ENCODE measurements at places on chromosomes 7 and 10.
A peak's percentile ranks its signal among the peaks of the same experiment; 100 is the strongest.

DNA sequence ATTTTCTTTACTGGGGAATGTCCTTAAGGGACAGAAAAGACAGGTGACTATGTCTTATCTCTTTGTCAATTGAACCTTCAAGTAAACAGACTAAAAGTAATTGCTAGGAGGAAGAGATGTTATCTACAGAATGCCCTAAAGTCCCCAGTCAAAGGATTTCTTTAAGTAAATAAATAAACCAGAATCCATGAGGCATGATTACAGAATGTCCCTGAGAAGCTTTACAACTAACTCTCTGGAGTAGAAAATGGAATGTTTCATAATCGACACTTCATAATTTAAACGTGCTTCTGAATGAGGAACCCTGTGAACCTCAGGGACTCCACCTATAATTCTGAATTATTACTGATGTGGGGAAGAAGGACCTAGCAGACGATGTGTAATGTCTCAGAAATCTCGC, 187.9 kb upstream of the IMMP2L start:
- DNase-seq, result no peak

GRCh38 chr7:27964820-27965219, 215.8 kb downstream of the JAZF1 start:
- no peak for DNase-seq

DNA sequence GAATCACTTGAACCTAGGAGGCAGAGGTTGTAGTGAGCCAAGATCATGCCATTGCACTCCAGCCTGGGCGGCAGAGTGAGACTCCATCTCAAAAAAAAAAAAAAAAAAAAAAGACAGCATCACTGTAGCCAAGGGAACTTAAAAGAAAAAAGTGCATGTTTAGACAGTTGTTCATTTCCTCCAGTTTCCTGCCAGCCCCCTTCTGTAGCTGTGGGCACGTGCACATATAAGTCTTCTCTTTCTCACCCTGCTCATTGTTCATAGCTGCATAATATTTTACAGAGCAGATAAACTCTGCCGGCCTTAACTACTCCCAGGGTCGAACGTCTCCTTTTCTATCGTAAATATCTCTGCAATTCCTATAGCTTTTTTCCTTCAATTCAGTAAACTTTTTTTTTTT, 132.6 kb downstream of the LHPP start:
- DNase-seq, result no peak

GRCh38 chr7:27155816-27156507, 513 bp downstream of the HOXA7 start:
- DNase-seq, result no peak

DNA sequence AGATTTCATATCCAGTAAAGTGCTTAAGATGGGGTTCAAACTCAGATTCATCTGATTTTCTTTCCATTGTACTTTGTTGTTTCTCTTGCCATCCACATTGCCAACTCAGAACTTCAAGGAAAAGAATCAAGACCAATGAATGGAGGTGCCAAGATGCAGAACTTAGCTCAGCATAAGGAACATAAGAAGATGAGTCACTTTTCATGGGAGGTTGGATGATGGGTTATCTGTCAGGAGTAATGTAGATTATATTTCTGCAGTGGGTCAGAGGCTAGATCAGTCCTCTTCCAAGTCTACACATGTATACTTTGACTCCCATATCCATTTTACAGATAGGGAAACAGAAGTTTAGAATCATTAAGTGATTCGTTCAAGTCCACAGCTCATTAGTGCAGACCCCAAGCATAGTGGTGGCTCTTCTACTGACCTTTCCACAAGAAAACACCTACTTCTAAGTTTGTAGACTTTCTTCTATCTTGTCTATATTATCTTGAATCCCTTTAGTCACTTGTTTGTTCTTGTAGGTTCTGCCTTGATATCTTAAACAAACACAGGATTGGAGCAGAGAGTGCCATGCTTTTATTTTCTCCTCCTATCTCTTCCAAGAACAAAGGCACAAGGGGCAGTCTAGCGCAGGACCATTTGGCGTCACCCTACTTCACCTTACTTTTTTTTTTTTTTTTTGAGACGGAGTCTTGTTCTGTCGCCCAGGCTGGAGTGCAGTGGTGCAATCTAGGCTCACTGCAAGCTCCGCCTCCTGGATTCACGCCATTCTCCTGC, 14.0 kb upstream of the ADD3 start:
- DNase-seq, result no peak

- DNase-seq, result peak; percentile 69
Observed at GRCh38 chr10:110395350-110396283, 90.9 kb upstream of the SMNDC1 start.

DNA sequence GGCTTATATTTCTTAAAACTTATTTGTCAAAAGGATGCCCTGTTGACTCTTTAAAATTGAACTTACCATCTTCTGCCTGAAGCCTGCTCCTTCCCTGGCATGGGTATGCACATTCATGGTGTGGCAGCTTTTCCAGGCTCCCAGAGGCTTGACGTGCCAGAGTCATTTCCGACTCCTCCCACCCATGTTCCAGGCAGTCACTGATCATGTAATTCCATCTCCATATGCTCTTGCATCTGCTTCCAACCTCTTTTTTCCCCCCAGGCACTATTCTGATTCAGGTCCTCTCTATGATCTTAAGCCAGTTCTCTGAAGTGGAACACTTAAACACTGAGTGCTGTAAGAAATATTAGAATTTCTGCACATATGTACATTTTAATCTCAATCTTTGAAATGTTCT, 82.2 kb downstream of the CFAP58 start:
- no peak for DNase-seq

- DNase-seq, result no peak
Observed at GRCh38 chr10:5068274-5068984, 25.8 kb upstream of the AKR1C3 start.

GRCh38 chr10:57952741-57953140, 315.0 kb downstream of the IPMK start:
- DNase-seq, result no peak

DNA sequence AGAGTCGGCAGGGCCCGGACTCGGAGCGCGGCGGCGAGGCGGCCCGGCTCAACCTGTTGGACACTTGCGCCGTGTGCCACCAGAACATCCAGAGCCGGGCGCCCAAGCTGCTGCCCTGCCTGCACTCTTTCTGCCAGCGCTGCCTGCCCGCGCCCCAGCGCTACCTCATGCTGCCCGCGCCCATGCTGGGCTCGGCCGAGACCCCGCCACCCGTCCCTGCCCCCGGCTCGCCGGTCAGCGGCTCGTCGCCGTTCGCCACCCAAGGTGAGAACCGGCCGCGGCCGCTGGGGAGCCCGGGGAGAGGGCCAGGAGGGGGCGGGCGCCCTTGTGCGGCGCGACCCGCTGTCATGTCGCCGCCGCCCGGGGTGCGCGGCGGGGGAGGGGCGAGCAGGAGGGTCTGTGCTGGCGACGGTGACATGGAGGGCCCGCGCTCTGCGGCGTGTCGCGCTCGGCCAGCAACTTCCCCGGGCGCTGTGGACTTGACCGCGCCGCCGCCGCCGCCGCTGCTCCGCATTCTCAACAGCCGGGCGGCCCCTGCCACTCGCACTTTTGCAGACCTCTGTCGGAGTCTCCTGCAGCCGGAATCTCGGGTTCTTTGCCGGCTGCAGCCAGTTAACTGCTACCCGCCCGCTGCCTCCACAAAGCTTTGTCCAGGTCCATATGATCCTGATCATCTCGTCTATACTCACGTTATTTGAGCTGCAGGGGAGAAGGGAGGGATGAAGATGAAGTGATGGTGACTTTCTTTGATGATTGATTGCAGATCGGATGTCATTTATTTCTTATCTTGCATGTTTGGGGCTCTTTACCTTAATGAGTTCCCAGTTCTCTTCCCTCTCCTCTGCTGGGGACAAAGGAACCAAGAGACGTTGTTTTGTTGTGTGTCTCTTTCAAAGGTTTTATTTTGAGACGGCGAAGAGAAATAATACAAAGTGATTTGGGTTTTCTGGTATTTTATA, 869 bp downstream of the TRIM24 start:
- DNase-seq, result peak; percentile 12

DNA sequence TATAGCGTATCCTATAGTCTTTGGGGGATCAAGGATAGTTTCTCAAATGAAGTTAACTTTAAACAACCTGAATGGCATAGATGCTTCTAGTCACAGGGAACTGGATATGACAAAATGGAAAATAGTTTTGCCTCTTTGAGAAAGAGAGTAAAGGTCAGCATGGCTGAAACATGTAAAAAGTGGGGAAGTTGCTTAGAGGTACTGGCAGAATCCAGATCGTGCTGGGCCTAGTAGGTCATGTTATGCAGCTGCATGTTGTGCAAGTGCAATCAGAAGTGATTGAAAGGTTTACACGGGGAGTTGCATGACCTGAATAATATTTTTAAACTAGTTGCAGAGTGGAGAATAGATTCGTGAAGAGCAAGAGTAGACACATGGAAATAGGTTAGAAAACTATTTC, 201.1 kb upstream of the HDAC9 start:
- no peak for DNase-seq

DNA sequence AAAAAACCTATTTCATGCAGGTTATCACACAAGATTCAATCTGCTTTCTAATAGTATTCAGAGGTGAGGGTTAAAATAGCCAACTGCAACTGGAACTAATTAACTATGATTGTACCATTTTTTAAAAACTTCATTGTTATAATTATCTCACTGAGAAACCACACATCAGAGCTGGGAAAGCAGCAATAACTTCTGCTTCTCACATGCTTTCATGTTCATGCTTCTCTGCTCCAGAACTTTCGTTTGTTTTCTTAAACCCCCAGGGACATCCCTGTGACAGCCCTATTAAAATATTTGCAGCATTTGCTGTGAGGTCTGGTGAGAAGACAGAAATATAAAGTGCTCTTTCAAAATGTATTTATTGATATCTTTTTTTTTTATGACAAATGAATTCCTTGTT, 389.0 kb upstream of the SORCS1 start:
- no peak for DNase-seq

GRCh38 chr10:127852456-127852855, 40.3 kb downstream of the CLRN3 start:
- DNase-seq, result no peak

DNA sequence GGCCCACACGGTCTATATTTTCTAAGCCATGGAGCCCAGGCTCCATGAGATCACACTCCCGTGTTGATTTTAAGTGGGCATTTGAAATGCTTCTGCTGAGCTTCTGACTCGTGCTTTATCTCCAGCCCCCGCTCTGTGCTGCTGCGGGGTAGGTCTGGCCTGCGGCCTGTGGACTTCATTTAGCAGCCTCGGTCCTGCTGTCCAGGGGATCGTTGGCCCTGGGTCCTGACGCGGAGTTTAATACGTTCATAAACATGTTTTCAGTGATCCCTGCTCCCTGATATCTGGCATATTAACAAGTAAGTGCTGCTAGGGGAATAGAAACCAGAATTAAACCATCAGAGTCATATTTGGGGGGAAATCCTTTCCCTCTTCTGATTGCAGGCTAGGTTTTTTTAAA, 540.3 kb upstream of the MGMT start:
- DNase-seq, result no peak

- no peak for DNase-seq
Observed at GRCh38 chr7:135550196-135550595, 7.5 kb upstream of the NUP205 start.

DNA sequence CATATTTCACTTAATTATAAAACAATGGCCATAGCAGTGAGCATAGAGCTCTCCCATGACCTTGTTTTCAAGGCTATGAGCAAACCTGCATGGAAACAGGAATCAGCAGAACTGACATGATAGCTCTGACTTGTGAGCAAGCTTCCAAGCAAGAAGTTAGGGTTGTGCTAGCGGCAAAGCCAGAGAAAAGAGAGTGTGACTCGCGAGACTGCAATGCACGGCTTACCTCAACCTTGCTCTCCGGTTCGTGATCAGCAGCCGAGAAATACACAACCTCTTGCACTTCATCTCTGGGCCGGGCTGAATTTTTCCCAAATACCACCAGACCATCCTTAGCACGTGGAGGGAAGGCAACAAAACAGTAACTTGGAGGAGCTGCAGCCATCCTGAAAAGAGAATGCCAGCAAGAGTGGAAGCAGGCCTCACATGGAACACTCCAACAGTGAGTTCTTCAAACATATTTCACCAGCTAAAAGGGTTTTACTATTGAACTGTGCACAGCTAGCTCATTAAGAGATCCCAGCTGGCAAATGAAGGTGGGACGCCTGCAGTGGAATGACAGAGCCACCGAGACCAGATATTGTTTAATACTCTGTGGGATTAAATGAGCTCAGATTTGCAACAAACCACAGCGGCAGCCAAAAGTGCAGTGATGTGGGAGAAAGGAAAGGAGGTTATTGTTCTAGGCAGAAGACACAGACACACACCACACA, 20.8 kb downstream of the SCRN1 start:
- DNase-seq, result no peak

- DNase-seq, result no peak
Observed at GRCh38 chr7:106795877-106796231, 69.2 kb upstream of the PIK3CG start.

GRCh38 chr7:45258533-45259226, 101.1 kb downstream of the RAMP3 start:
- no peak for DNase-seq

- peak; percentile 28 for DNase-seq
Observed at GRCh38 chr10:78605800-78606350, 462.9 kb upstream of the ZMIZ1 start.

- DNase-seq, result no peak
Observed at GRCh38 chr10:33095867-33096815, 138.1 kb upstream of the ITGB1 start.

- DNase-seq, result no peak
Observed at GRCh38 chr10:63068246-63068645, 64.9 kb upstream of the NRBF2 start.

Measured in NCI-H460 (cell line).